Colonic mucosa (tissue), 4 donors: ENCODE measurements at places on chromosomes 2 and 18. TPM values are rescaled to one million over a fixed set of nuclear protein-coding genes. Genes with fewer than 3 reads are reported as not detected.

GRCh38 chr2:120443946-120444345 lies 98.0 kb downstream of the INHBB start:
- no peak for DNase-seq
- H3K36me3 ChIP-seq, result no peaks in the 10 kb centered on the region
- no peak overlapping the region for H3K27ac ChIP-seq
- H3K4me3 ChIP-seq, result no peak overlapping the region

DNA sequence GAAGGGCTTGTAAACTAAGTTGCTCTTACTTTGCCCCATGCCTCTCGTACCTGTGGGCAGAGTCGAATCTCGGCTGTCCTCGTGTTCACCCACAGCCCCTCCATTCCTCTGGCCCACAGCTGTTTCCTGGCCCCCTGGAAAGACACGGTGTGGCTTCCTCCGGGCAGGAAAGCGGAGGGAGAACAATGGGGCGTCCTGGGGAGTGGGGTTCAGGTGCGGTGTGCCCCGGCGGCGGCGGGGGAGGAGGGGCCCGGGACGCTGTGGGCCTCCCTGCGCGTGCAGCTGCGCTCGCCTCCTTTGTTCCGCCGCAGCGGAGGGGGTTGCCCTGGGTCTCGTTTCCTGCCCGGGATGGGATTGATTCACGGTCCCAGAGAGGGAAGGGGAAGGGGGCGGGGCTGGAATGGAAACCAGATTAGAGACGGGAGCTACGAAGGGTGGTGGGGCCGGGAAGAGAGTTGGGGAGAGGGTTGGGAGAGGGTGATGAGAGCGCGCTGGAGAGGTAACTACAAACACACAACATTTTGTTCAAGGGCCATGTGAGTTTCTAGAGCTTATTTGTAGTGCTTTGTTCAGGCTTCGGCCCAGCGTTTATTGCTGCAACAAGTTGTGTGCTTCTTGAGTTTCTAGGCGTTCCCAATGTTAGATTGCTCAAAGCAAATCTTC lies 796 bp downstream of the MYO1B start:
- H3K36me3 ChIP-seq, result no peaks in the 10 kb centered on the region
- H3K27me3 ChIP-seq, result no peaks in the 10 kb centered on the region
- DNase-seq, result peak; percentile 84
- H3K4me1 ChIP-seq, result peaks cover 3% of the 10 kb centered on the region
- H3K27ac ChIP-seq, result peak overlapping the region; percentile 85

- no peak overlapping the region for H3K4me3 ChIP-seq
- no peak for DNase-seq
- no peak overlapping the region for H3K27ac ChIP-seq
- H3K4me1 ChIP-seq, result no peaks in the 10 kb centered on the region
- H3K36me3 ChIP-seq, result no peaks in the 10 kb centered on the region
These were observed 164.4 kb upstream of the SESTD1 start for GRCh38 chr2:179429060-179429471.

SETBP1 gene
- 9.6 TPM for total RNA-seq

FEV gene
- total RNA-seq, result 2.9 TPM

HSBP1L1 gene
- 51.8 TPM for total RNA-seq

ZBTB7C gene
- total RNA-seq, result 36.4 TPM
